ENCODE measurements at places on chromosomes 1 and 21.

DNA sequence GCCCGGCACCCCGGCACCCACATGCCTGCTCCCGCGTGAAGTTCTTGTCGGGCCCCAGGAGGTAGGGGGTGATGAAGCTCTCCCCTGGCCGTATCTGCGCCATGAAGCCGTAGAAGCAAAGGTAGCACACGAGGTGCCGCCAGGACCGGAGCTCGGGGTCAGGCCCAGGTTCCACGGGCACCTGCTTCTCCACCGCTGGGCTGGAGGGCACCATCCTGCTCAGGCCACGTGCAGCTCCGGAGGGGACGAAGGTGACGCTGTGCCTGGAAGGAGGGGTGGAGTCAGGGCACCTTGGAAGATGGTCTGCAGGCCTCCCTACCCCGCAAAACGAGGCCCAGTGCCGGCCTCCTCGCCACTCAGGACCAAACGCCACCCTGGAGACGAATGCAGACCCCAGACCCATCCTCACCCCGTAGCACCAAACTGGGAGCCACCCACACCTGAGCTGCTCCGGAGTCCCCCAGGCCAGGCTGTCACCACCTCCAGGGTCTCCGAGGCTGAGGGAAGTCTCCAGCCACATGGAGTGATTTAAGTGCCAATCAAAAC, 4.4 kb downstream of the SLC19A1 start:
- no peak overlapping the region for H3K4me3 ChIP-seq
- no peak for DNase-seq
- no peaks in the 10 kb centered on the region for H3K27me3 ChIP-seq
- H3K4me1 ChIP-seq, result peaks cover 14% of the 10 kb centered on the region
- no peaks in the 10 kb centered on the region for H3K36me3 ChIP-seq

- H3K27me3 ChIP-seq, result no peaks in the 10 kb centered on the region
- no peak overlapping the region for H3K4me3 ChIP-seq
- no peaks in the 10 kb centered on the region for H3K4me1 ChIP-seq
- no peak overlapping the region for H3K27ac ChIP-seq
These were observed 59.6 kb downstream of the RUNX1 start for GRCh38 chr21:34989337-34990151.

DNA sequence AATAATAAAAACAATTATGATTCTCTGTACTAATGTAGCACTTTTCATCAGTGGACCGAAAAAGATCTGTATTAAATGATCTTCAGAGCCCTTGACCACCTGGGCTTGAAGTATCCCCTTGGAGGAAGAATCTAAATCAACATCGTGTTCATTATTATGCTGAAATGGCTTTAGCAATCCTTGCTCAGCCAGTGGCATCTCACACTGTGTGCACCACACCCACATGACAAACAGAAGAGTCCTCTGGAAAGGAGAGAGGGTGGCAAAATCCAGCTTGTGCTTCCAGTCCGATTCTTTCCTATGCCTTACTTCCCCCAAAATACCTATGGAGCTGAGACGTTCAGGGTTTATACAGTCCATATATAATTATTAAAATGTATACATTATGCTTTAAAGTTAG, 318.5 kb upstream of the RUNX1 start:
- H3K27ac ChIP-seq, result peak overlapping the region; percentile 81
- no peaks in the 10 kb centered on the region for H3K36me3 ChIP-seq
- peaks cover 6% of the 10 kb centered on the region for H3K4me1 ChIP-seq
- no peaks in the 10 kb centered on the region for H3K27me3 ChIP-seq
- DNase-seq, result no peak

DNA sequence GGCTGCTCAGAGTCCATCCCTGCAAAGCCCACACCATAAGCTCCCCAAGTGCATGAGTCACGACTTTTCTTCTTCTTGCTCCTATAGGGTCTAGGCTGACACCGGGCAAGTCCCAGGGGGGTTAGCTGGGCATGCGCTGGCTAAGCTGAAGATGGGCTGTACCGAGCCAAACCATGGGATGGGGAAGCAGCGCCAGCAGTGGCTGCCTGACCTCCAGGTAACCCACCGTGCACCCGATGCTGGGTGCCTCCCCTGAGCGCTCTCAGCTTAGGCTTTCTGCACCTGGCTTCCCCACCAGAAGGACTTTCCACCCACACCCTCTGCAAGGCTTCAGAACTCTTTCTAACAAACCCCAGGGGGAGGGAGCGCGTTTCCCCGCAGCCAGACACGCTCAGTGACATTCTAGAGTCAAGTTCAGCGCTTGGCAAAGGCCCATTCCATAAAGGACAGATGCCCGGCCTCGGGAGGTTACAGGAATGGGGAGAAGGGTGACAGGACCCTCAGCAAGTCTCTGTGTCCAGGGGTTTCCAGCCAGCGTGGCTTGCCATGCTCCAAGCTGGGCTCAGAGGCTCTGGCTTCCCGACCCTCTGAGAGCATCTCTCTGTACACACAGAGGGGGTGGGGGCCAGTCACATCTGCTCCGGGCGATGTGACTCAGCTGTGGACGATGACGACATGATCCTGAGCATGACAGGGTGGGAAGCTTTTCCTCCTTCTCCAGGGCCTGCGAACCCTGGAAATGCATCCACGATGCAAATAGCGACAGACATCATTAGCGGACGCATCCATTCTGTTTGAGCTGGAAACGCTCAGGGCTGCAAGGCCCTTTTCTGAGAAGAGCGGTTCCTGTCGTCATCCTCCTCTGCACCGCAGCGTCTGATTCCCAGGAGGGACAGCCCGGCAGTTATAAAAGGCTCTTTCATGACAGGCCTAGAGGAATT, 107.8 kb downstream of the SIK1 start:
- peak; percentile 72 for DNase-seq
- peaks cover 32% of the 10 kb centered on the region for H3K4me1 ChIP-seq
- no peak overlapping the region for H3K4me3 ChIP-seq
- H3K27ac ChIP-seq, result peak overlapping the region; percentile 92
- H3K36me3 ChIP-seq, result no peaks in the 10 kb centered on the region

- peak overlapping the region; percentile 73 for H3K27ac ChIP-seq
- H3K27me3 ChIP-seq, result no peaks in the 10 kb centered on the region
- peak; percentile 77 for DNase-seq
- peaks cover 15% of the 10 kb centered on the region for H3K4me1 ChIP-seq
These were observed 155.4 kb downstream of the CLEC20A start for GRCh38 chr1:178341261-178341956.

DNA sequence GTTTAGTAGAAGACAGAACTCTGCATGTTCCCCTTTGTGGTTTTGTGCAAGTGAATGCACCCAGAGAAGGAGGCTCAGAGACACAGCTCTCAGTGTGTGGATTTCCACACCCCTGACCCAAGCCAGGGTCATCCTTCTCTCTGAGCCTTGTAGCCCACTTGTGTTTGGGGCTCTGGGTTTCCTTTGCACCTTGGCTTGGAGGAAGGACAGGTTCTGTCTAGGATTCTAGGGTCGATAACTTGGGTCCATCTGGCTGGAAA, 27.2 kb downstream of the MYOG start:
- H3K4me1 ChIP-seq, result no peaks in the 10 kb centered on the region
- DNase-seq, result no peak
- H3K27ac ChIP-seq, result no peak overlapping the region
- H3K27me3 ChIP-seq, result no peaks in the 10 kb centered on the region
- H3K36me3 ChIP-seq, result no peaks in the 10 kb centered on the region
- H3K4me3 ChIP-seq, result no peak overlapping the region

DNA sequence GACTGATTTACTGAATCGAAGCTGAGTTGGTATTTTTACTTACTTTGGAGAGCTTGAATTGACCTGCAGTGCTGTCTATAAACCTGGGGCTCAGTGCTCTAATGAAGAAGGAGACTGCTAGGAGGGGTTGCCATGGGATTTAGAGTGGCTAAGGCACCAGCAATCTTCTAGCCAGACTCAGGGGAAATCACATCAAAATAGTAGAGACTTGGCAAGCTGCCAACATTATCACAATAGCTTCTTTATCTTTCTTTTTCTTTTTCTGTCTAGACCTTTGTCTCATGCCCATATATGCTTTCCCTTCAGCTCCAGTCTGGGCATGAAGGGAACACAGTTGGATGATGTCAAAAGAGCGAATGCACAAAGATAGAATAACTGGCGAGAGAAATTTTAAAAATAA, 301.1 kb upstream of the DPYD start:
- no peak for DNase-seq
- H3K4me3 ChIP-seq, result no peak overlapping the region
- no peaks in the 10 kb centered on the region for H3K36me3 ChIP-seq

DNA sequence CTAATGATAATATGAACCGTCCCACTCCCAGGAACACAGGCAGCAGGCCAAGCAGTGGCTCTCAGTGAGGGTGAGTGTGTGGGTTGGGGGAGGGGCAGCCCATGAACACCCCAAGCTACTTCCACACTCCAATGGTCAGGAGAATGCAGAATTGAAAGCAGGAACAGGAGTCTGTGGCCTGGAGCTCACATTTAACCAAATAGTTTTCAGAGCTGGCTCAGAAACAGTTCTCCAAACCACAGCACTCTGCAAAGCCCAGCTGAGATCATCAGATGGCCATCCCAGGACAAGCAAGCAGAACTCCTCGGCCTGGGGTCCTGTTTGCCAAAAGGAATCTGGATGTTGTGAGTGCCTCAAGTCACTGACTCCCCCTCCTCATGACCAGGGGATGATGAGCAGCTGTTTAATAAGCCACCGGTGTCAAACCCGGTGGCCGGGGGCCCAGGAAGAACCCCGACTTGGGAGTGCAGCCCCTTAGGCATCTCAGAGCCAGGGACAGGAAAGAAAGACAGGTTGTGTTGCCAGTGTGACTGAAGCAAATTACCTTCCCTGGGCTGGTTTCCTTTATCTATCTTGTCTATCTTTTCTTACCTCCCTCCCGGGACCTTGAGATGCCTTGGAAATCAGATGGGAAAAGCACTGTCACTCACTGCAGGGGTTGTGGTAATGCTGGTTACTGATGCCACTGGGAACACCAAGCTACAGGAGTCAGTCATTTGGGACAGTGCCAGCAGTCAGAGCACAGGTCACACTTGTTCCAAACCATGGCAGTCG, 20.4 kb downstream of the DEGS1 start:
- no peak overlapping the region for H3K4me3 ChIP-seq
- H3K27ac ChIP-seq, result no peak overlapping the region
- no peak for DNase-seq
- H3K27me3 ChIP-seq, result no peaks in the 10 kb centered on the region
- H3K4me1 ChIP-seq, result peaks cover 20% of the 10 kb centered on the region

- peaks cover 3% of the 10 kb centered on the region for H3K4me1 ChIP-seq
- H3K36me3 ChIP-seq, result no peaks in the 10 kb centered on the region
- H3K27ac ChIP-seq, result no peak overlapping the region
- H3K4me3 ChIP-seq, result no peak overlapping the region
- DNase-seq, result no peak
These were observed 55.3 kb downstream of the SEC16B start for GRCh38 chr1:177914603-177915002.

- no peaks in the 10 kb centered on the region for H3K4me1 ChIP-seq
- DNase-seq, result no peak
- H3K4me3 ChIP-seq, result no peak overlapping the region
- H3K27ac ChIP-seq, result no peak overlapping the region
- H3K27me3 ChIP-seq, result peaks cover 60% of the 10 kb centered on the region
- H3K36me3 ChIP-seq, result no peaks in the 10 kb centered on the region
These were observed 31.6 kb downstream of the PAX7 start for GRCh38 chr1:18662286-18662639.

GRCh38 chr21:29834617-29835016, 105.2 kb downstream of the GRIK1 start:
- H3K4me3 ChIP-seq, result no peak overlapping the region
- no peak overlapping the region for H3K27ac ChIP-seq
- no peaks in the 10 kb centered on the region for H3K36me3 ChIP-seq
- no peaks in the 10 kb centered on the region for H3K27me3 ChIP-seq
- no peaks in the 10 kb centered on the region for H3K4me1 ChIP-seq
- DNase-seq, result no peak

GRCh38 chr1:17414022-17414421, 25.5 kb downstream of the RCC2 start:
- H3K4me1 ChIP-seq, result no peaks in the 10 kb centered on the region
- no peak overlapping the region for H3K27ac ChIP-seq
- no peak overlapping the region for H3K4me3 ChIP-seq
- no peak for DNase-seq

DNA sequence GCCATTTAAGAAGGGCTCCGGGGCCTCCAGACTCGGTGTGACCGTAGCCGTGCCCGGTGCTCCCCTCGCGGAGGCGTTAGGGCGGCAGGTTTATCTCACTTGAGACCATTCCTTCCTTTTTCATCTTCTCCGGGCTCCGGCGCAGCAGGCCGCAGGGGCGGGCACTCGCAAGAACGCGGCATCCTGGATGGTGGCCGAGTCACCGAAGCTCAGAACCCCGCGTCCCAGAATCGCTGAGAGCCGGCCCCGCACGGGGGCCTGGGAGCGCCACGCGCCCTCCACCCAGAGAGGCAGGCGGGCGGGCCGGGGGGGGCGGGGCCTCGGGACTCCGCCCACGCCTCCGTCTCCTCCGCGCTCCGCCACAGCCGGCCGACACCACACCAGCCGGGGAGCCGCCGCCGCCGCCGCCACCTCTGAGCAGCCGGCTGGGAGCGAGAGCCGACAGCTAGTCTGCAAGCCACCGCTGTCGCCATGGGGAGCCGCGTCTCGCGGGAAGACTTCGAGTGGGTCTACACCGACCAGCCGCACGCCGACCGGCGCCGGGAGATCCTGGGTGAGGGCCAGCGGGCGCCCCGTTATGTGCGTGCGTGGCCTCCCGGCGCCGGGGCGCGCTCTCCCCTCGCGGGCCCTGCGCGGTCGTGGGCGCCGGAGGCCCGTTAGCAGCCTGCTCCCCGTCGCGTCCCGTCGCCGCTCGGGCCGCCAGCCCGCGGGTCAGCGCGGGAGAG, at the start of gene DEGS1:
Gene DEGS1, plus strand, starts transcription at position 375 of the 725 bp plus-strand sequence. Its CDS starts 97 bp downstream, at position 472.
- DNase-seq, result peak; percentile 92
- H3K27me3 ChIP-seq, result no peaks in the 10 kb centered on the region
- no peaks in the 10 kb centered on the region for H3K4me1 ChIP-seq
- H3K4me3 ChIP-seq, result peak within 1 kb of the TSS; percentile 99

DNA sequence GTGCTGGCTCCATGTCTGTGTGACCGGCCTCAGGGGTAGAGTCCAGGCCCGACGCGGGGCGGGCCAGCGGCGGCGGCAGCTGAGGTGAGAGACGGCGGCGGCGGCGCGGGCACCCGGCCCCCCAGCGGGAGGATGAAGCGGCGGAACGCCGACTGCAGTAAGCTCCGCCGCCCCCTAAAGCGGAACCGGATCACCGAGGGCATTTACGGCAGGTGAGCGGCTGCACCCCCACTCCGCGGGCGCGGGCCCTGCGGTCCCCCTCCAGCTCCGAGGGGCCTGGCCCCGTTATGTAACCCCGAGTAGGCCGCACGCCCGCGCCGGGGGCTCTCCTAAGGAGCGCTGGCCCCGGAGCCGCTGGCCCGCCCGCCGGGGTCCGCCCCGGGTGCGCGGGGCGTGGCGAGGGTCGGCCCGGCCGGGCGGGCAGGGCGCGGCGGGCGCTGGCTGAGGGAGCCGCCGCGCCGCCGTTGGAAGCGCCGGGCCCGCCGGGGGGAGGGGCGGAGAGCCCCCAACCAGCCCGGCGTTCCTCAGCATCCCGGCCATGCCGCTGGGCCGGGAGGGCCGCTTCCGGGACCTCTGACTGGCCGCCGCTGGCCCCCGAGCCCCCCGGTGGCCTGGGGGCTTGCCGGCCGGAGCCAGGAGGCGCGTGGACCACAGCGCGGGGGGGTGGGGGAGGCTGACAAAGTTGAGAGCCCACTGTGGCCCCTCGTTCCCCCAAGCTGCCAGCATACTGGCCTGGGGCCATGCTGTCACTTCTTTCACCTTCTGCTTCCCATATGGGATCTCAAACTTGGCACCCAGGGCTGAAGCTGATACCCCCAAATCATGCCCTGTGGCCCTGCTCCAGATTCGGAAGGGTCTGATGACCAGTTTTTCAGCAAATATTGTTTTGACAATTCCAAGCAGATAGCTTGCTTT, 527 bp downstream of the MACO1 start:
- H3K27me3 ChIP-seq, result no peaks in the 10 kb centered on the region
- no peaks in the 10 kb centered on the region for H3K36me3 ChIP-seq
- DNase-seq, result peak; percentile 58
- peaks cover 29% of the 10 kb centered on the region for H3K4me1 ChIP-seq

GRCh38 chr1:153478047-153478691, 17.7 kb upstream of the S100A7 start:
- H3K4me3 ChIP-seq, result no peak overlapping the region
- H3K36me3 ChIP-seq, result no peaks in the 10 kb centered on the region
- H3K4me1 ChIP-seq, result peaks cover 4% of the 10 kb centered on the region
- no peak for DNase-seq
- peaks cover 2% of the 10 kb centered on the region for H3K27me3 ChIP-seq
